ENCODE measurements at places on chromosomes 3 and 15. TPM values are rescaled to one million over a fixed set of nuclear protein-coding genes. Genes with fewer than 3 reads are reported as not detected.

The CHRNB4 gene
- not detected for total RNA-seq

The MKRN3 gene
- total RNA-seq = 6.2 TPM

The POLR2H gene
- 74.2 TPM for total RNA-seq

The MYO1E gene
- 30.1 TPM for total RNA-seq

The C3orf22 gene
- total RNA-seq = not detected
